ENCODE measurements at places on chromosomes 2 and 18. TPM values are rescaled to one million over a fixed set of nuclear protein-coding genes. Genes with fewer than 3 reads are reported as not detected.

Gene LOXL3
- total RNA-seq = 10.7 TPM

Gene KCNF1
- not detected for total RNA-seq

Gene IL1RL1
- total RNA-seq = 1.3 TPM

DNA sequence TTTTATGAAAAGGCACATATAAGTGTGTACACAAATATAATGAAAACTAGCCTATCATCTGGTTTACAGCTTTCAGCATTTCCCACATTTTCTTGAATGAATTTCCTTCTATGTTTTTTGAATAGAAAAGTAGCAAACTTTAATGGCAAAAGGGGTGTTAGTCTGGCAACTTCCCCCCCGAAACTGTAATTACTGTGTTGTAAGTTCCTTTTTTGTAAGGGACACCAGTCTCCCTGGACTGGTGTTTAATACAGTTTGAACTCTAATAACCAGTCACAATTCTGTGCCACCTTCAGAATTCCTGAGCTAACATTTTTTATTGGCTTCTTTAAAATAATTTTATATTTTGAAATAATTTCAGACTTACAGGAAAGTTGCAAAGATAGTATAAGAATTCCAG, 94.2 kb downstream of the ACSL3 start:
- DNase-seq = no peak

DNA sequence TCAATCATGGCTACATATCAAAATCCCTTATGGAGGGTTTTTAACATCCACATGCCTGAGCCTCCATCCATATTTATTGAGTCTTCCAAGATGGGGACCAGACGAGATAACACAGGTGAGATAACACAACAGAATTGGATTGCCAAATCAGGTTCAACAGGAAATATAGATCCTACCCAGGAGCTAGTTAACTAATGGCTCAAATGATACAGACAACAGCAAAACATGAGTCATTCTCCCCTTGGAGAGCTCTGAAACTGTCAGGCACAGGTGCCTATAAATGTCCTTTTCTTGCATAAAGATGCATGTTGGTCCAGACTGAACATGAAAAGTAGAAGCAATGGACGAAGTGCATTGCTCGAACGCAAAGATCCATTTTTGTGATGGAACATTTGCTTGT, 202.2 kb downstream of the CDH20 start:
- DNase-seq = no peak

GRCh38 chr18:44458777-44459176, 221.9 kb upstream of the SETBP1 start:
- no peak for DNase-seq

DNA sequence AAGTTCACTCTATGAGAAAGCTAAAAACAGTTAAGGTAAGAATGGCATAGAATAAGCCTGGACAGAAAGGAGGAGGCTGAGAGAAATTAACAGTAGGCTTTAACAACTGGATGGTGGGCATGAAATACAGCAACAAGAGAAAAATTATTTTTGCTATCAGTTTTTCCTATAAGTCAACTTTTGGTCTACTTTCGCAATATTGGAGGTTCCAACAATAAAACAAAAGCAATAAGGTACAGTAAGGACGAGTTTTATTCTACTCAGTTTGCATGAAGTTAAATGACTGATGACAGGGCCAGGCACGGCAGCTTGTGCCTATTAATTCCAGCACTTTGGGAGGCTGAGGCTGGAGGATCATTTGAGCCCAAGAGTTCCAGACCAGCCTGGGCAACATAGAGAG, 17.3 kb downstream of the RAB1A start:
- DNase-seq = no peak

DNA sequence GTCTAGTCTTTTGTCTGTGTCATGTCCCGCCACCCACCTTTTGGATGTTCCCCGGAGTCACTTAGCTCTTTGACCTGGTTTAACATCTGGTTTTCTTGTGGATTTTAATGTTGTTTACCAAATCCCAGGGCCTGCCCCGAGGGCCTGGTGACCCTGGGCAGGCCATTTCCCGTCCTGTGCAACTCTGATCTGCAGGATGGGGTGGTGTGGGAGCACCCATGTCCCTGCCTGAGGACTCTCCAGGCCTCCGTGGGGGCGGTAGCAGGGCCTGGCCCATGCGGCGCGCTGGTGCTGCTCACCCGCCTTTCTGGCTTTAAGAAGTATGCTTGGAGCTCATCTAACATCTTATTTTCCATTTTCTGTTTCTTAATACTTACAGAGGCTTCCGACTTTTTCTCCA, 10.7 kb downstream of the RAMP1 start:
- no peak for DNase-seq

DNA sequence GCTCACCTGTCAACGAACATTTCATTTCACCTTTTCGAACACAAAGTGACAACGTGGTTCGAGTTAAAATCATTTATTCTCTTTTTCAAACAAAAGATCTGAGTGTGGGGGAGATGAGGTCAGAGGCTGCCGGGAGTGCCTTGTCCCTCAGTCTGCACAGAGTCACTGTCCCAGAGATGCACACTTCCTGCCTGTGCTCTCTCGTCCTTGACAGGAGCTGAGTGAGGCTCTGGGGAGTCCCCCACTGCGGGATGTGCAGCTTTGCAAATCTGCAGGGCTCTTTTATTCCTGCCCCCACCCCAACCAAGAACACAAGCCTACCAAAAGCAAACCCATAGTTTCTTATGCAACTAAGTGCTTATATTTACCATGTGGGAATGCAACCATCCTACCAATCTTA, 497.8 kb downstream of the EIPR1 start:
- no peak for DNase-seq

DNA sequence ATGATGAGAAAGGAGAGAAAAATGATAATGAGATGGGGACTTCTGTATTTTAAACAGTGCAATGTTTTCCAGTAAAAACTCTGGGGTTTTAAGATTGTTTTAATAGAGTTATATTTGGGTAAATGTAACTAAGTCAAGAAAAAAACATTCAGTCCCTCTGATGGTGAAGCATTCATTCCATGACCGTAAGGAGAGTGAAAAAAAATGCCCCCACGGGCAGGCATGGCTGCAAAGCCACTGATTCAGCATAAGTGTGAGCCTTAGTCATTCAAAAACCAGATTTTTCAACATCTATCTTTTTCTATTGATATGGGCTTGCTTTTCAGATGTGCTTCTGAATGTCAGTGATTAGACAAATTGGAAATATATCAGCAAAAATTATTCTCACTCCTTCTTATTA, 957.8 kb downstream of the SLC4A3 start:
- no peak for DNase-seq

- DNase-seq = no peak
Measured at GRCh38 chr2:215712219-215712868, 276.5 kb upstream of the FN1 start.

Gene DYNAP
- total RNA-seq = not detected

DNA sequence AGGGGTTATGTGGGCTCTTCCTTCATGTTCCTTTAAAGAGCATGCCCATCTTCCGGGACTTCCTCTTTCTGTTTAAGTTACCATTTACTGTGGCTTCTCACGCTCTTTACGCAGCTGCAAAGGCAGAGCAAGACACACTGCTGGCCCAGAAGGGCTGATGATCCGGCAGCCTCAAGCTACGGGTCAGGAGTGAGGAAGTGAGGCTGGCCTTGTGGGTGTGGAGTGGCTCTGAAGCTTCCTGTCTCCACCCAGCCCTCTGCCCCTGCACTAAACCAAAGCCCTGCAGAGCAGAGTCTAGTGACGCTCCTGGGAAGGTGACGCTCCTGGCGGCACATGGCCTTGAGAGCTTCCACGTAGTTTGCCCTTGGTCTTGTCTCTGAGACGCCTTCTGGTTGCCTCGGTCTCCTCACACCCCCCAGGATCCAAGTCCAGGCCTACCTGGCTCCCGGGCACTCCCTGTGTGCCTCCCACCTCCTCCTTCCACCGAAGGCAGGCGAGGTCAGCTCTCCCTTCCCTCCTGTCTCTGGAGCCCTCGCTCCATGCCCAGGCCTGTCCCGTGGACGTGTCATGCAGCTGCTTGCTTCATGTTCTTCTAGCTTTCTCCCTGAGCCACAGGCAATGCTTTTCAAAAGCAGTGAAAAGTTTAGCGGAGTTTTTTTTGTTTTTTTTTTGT, 50.3 kb downstream of the ARL4C start:
- DNase-seq = peak; percentile 67

DNA sequence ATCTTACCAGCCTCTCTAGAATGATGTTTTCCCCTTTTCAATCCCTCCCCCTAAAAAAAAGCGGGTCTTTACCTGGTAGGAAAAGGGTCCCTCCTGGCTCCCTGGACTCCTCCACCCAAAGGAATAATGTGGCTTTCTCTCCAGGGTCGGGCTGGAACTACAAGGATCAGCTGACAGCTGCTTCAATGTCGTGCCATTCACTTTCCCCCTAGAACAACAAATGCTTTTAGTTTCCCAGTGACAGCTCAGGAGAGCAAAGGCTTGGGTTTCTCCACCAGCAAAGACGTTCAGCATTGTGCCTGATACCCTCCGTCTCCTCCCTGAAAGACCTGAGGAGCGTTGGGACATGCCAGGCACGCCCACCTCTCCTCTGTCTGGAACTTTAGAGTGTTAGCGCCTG, 173.8 kb upstream of the SIX3 start:
- DNase-seq = no peak

Gene FNDC4
- 30.6 TPM for total RNA-seq

Gene IL1RN
- 3.7 TPM for total RNA-seq

Gene VSNL1
- total RNA-seq = 11.7 TPM

- no peak for DNase-seq
Measured at GRCh38 chr18:9353596-9353995, 19.0 kb downstream of the TWSG1 start.

GRCh38 chr2:15779381-15780041, 160.8 kb upstream of the MYCN start:
- no peak for DNase-seq

Gene IL36RN
- not detected for total RNA-seq

GRCh38 chr2:215692387-215693079, 256.7 kb upstream of the FN1 start:
- no peak for DNase-seq

DNA sequence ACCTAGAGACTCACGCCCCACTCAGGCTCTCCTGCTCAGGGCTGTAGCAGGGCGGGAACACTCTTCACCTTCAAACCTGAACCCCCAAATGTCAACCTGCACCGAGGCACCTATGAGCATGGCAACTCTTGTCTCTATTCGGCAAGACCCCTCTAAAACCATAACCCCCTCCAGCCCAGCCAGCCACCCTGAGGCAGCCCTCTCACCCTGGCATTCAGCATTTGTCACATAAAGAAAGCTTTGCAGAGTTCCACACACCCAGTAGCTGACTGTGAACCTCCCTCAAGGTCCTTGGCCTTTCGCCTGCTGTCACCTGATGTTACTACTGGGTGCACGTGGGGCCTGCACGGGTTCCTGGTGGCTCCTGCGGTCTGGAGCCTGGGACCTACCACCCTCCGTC, 97.2 kb upstream of the ALKAL2 start:
- DNase-seq = no peak

Gene CGREF1
- total RNA-seq = 10.7 TPM

GRCh38 chr2:42053791-42054701, 6.2 kb downstream of the PKDCC start:
- DNase-seq = no peak
